Cortex of kidney (tissue), 1 donor: ENCODE measurements at places on chromosomes 6 and 20.

DNA sequence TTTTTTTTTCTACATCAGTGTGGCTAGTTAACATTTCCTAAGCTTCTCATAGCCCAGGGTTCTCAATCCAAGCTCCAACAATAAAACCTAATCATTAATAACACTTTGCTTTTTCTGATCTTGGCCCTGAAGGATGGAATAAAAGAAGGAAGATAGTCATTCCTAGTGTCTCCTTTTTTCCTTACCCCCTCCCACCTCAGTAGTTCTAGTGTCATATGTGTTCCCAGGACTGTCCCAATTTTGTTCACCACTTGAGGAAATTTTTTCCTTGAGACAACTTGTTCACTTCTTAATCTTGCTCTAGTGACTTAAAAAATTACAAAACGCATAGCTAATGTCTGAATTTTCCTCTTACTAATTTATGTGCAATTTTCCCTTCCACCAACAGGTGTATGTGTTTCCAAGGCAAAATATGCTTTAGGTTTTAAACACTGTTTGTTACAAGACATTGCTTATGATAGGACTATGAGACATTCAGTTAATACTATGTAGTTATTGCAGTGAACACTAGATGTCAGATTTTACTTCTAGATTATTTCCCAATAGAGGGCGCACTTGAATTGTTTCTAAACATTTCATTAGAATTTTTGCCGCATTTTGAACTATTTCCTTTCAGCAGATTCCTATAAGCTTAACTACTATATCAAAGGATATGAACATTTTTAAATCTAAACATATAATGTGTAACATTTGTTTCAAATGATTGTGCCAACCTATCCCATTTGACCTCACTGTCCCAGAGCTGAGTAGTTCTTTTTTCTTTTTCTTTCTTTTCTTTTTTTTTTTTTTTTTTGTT lies 18.5 kb upstream of the C6orf141 start:
- DNase-seq, result no peak

- no peak for DNase-seq
Observed at GRCh38 chr20:6698056-6698455, 69.4 kb upstream of the BMP2 start.

GRCh38 chr20:32902456-32903420 lies 44.0 kb downstream of the EFCAB8 start:
- DNase-seq, result no peak

GRCh38 chr20:44938637-44939036 lies 21.6 kb downstream of the TOMM34 start:
- no peak for DNase-seq

DNA sequence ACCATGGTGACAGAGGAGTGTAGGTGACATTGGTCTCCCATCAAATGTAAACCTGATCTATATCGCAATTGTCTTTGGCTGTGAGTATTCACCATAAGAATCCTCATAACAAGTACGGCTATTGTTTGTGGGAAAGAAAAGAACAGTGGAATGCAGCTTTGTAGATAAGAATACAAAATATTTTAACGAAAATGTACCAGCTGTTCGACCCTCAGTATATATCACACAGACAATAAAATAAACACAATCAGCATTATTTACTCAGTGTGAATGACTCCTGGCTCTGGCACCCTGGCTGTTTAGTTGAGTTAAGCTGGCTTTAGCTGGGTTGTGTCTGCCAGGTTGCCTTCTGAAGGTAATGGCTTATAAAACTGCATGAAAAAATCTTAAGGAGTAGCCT lies 43.4 kb downstream of the SNRNP48 start:
- no peak for DNase-seq

GRCh38 chr6:66662196-66662595 lies 955.2 kb upstream of the EYS start:
- no peak for DNase-seq

DNA sequence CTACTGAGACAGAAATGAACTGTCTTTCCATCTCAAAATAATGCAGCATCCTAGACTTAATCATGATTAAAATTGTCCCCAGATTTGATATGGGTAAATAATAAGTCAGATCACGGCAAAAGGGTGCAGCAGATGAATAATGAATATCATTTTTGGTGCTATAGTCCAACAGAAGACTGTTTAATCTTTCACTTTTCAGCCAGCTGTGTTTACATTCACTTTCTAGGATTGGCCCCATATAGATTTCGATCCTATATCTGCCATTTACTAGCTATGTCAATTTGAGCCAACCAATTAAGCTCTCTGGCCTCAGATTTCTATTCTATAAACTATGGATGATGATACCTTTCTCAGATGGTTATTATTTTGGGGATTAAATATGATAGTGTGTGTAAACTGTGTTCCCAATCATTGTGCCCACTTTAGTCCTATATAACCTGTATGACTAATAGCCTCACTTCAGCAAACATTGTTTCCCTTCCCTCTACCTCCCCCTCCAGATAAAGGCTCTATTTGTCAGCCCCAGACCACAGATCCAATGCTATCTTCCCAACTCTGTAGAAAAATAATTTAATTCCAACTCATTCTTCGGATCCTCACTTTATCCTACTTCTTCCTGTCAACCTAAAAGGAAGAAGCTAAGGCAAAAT lies 53.6 kb upstream of the NT5E start:
- no peak for DNase-seq

- DNase-seq, result no peak
Observed at GRCh38 chr20:51631011-51631950, 88.8 kb upstream of the NFATC2 start.

DNA sequence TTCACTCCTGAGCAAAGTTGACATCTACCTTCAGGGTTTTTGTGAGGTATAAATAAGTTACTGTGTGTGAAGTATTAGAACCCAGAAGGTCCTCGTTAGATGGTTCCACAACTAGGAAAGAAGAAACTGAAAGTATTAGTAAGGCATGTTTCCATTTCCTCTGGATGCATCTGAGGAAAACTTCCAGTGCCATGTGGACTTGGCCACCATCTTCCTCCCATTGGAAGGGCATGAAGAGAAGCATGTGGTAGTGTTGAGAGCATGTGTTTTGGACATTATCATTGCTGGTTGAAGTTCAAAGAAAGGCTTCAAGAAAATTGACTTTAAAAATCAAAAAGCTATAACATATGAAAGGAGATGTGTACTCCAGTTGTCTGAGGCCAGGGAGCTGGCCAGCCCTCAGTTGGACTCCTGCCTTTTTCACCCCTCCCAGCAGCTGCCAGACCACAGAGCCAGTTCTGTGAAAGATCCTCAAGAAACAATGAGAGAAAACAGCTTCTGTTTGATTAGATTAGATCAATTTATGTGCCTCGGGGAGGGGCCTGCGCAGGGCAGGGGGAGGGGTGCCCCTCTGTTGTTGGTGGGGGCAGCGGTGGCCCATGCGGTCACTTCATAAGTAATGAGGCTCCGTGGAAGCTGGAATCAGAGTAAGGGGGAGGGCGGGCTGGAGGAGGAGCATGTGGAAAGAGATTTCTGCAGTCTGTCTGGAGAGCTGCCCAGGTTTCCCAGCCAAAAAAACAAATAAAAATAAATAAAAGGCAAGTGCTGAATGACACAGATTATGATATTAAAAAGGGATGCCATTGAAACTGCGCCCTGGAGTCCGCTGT lies 154.0 kb downstream of the JARID2 start:
- no peak for DNase-seq

DNA sequence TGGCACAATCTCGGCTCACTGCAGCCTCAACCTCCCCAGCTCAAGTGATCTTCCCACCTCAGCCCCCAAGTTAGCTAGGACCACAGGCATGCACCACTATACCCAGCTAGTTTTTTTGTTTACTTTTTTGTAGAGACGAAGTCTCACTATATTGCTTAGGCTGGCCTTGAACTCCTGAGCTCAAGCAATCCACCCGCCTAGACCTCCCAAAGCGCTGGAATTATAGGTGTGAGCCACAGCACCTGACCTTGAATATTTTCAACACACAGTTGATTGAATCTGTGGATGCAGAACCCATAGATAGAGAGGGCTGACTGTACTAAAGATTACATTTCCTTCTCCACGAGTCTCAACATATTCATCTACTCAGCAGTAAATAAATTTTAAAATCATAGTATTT lies 15.6 kb downstream of the CDK19 start:
- DNase-seq, result no peak

DNA sequence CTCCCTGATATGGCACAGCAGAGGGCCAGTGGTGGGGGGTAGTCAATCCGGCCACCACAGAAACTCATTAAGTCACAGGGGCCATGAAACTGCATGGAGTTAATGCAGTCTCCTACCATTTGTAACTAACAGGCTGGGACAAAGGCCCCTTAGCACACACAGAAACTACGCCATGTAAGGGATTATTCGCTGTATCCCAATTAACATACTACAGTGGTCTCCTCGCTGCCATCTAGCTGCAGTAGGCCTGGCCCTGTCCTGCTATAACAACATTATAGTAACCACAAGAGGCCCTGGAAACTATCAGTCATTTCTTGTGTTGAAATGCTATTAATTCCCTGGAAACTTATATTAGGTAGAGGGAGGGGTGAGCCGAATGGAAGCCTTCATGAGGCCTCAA lies 72.3 kb upstream of the CCN2 start:
- no peak for DNase-seq

GRCh38 chr6:166541876-166542579 lies 44.5 kb downstream of the RAMACL start:
- DNase-seq, result no peak

GRCh38 chr6:84645563-84646266 lies 118.7 kb downstream of the TBX18 start:
- no peak for DNase-seq

- no peak for DNase-seq
Observed at GRCh38 chr6:131789219-131789618, 18.6 kb upstream of the ENPP1 start.

DNA sequence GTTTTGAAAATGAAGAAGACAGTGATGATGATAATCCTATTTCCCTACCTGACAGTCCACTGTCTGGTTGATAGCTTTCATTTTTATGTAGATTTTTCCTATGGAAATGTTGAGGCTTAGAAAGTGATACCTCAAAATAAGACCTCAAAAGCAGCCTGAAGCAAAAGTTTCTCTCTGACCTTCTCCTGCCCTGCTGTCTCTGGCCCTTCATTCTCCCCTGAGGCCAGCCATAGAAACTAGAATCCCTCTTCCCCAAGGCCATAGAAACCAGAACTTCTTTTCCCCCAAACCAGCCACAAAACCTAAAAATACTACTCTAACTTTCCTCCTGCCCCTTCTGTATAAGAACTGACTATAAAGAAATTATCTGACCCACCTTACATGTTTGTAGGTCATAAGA lies 52.6 kb upstream of the GCM1 start:
- no peak for DNase-seq

DNA sequence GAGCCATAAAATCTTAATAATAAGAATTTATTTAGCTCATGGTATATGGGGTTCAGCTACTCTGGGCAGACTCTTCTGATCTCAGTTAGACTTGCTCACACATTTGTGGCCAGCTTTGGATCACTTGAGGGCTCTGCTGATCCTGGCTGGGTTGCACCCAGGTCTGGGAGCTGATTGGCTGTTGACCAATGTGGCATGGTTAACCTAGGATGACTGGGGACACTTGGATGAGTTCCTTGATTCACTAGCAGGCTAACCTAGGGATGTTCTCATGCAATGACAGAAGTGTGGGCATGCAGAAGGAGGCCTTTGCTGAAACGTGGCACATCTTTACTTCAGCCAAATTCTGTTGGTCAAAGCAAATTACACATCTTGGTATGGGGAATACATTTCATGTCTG lies 569.5 kb downstream of the UTRN start:
- DNase-seq, result no peak

DNA sequence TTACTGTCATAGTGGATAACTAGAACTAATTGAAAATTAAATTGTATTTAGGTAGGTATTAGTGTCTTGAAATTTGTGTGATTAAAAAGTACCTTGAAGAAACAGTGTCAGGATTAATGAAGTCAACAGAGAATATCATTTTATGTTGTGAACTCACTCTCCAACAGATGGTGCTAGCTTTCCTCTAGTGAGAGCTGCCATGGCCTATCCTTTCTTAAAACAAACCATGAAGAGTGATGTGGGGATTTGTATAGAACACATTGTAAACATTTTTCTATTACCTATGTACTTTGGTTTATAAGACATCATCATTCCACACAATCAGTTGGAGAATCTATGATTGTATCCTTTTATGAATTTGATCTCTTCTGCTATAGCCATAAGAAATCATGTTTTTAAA lies 4.8 kb upstream of the SRSF12 start:
- DNase-seq, result no peak

GRCh38 chr20:10306440-10307358 lies 88.1 kb downstream of the SNAP25 start:
- DNase-seq, result no peak

GRCh38 chr6:20213271-20213798 lies 1.1 kb upstream of the MBOAT1 start:
- DNase-seq, result no peak

GRCh38 chr20:12966468-12967085 lies 42.2 kb upstream of the SPTLC3 start:
- no peak for DNase-seq

- no peak for DNase-seq
Observed at GRCh38 chr6:84868149-84868548, 103.8 kb upstream of the TBX18 start.

- DNase-seq, result peak; percentile 84
Observed at GRCh38 chr6:24721461-24722215, 2.7 kb upstream of the C6orf62 start.

- DNase-seq, result no peak
Observed at GRCh38 chr6:108803982-108804490, 44.2 kb upstream of the ARMC2 start.

DNA sequence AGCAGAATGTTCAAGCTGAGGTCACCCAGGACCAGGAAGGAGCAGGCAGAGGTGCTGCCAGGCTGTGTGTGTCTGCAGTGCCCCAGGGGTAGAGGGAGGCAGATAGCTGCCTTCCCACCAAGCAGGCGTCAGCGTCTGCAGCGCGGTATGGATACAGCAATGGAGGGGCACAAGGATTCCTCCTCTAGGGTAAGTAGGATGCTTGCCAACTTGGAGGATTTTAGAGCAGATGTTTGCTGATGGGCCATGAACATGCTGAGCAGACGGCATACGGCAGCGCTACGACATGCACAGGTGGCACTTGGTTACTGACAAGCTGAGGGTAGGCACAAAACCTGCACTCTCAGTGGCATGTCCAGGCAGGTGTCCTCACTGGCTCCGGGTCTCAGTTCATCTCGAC lies 48.1 kb downstream of the PSMG4 start:
- no peak for DNase-seq

DNA sequence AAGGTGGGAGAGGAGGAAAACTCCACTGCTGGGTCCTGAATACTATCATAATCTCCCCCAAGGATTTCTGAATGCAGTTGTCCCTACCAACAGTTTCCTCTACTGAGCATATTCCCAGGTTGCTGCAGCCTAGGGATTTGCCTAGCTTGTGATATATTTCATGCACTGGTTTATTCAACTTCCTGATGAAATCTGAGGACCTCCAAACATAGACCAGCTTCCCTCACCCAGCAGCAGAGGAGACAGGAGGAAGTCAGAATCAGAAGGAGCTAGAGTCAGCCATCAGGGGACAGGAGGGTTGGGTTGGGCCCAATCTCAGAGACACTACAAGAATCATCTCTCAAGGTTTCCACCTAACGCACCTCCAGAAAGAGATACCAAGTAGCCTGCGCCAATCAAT lies 138.4 kb upstream of the TOP1 start:
- DNase-seq, result no peak

- no peak for DNase-seq
Observed at GRCh38 chr6:134005800-134006199, 46.6 kb downstream of the SLC2A12 start.
